ENCODE measurements at places on chromosomes 11 and 22. TPM values are rescaled to one million over a fixed set of nuclear protein-coding genes. Genes with fewer than 3 reads are reported as not detected.

The EXPH5 gene
- 6.8 TPM for total RNA-seq

DNA sequence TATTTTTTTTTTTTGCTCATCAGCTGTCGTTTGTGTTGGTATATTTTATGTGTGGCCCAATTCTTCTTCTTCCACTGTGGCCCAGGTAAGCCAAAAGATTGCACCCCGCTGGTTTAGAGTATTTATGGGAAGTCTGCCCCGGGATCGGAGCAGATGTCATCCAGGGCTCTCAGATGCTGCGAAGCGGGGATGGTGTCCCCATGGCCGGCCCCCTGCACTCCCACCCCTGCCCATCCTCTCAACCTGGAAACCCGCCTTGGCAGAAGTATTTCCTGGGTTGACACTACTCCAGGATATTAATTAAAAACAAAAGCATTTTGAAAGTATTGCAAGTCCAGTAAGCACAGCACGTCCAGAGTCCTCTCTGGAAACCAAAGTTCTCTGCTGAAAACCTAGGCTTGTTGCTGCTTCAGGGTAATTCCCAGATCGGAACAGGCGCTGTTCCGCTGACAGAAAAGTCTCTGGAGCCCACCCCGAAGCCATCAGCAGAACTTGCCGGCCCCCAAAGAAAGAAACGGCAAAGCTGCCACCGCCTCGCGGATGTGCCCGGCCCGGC lies 833 bp downstream of the SCUBE2 start:
- H3K27me3 ChIP-seq = peaks cover 75% of the 10 kb centered on the region
- no peak overlapping the region for H3K27ac ChIP-seq
- no peak for DNase-seq
- peaks cover 13% of the 10 kb centered on the region for H3K4me1 ChIP-seq
- H3K36me3 ChIP-seq = no peaks in the 10 kb centered on the region
- H3K4me3 ChIP-seq = no peak overlapping the region

The NAGA gene
- 20.0 TPM for total RNA-seq

- no peaks in the 10 kb centered on the region for H3K27me3 ChIP-seq
- peak overlapping the region; percentile 42 for H3K27ac ChIP-seq
- no peaks in the 10 kb centered on the region for H3K36me3 ChIP-seq
- H3K4me1 ChIP-seq = peaks cover 65% of the 10 kb centered on the region
- no peak overlapping the region for H3K4me3 ChIP-seq
These were observed 8.3 kb downstream of the RIN1 start for GRCh38 chr11:66328031-66328301.

DNA sequence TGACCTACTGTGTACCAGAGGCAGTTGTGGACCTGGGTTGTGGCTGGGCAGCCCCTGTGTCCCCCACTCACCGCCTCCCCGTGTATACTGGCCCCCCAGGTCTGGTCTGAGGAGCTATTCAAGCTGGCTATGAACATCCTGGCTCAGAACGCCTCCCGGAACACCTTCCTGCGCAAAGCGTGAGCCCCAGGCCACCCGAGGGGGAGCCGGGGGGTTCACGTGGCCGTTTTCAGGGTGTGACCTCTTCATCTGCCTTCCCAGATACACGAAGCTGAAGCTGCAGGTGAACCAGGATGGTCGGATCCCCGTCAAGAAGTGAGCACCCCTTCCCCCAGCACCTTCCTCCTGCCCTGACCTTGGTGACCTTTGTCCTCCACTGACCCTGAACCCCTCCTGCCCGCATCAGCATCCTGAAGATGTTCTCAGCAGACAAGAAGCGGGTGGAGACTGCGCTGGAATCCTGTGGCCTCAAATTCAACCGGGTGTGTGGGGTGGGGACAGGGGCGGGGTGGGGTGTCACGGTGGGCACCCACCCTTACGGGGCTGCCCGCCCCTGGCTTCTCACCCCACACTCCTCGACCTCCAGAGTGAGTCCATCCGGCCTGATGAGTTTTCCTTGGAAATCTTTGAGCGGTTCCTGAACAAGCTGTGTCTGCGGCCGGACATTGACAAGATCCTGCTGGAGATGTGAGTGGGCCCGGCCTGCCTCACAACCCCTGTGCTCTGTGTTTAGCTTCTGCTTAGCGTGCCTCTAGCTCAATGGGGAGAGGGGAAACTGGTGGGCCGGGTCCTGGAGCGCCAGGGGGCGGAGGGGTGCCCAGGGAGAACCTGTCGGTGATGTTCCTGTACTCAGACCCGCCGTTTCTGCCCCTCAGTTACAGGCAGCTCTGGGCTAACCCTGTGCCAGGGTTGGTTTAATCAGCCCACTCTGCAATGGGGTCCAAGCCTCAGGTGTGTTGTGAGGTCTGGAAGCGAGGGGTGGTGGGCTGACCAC lies 4.1 kb downstream of the PLCB3 start:
- H3K4me1 ChIP-seq = peaks cover 69% of the 10 kb centered on the region
- no peaks in the 10 kb centered on the region for H3K27me3 ChIP-seq
- DNase-seq = no peak
- H3K27ac ChIP-seq = no peak overlapping the region
- peaks cover 66% of the 10 kb centered on the region for H3K36me3 ChIP-seq
- no peak overlapping the region for H3K4me3 ChIP-seq

DNA sequence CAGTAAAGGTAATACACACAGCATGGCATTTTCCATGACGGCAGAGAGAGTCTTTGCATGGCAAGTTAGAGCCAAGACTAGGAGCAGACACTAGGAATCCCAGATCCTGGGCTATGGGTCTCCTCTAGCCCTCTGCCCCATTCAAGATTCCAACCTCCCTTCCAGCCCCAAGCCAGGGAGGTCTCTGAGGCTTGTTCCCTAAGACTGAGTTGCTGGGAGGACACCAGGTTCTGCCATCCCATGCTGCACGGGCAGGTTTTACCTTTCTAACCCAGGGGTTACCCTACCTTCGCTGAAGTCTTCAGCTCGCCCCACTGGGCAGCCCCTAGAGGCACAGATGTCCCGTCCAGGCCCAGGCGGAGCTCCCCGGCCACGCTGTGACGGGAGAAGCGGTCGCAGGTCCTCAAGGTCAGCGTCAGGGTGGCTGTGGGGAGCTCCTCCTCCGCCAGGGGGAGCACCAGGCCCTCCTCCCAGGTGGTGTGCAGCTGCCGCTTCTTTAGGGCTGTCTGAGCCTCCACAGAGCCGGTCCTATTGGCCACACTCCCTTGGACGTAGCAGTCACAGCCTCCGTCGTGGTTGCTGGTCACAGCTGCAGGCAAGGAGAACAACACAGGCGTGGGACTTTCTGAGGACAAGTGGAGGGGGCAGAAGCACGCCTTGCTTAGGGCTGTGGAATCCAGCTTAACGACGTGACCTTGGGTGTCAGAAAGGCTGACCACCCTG lies 33.8 kb downstream of the SYT13 start:
- H3K27ac ChIP-seq = no peak overlapping the region
- H3K4me3 ChIP-seq = no peak overlapping the region
- H3K27me3 ChIP-seq = no peaks in the 10 kb centered on the region
- H3K36me3 ChIP-seq = no peaks in the 10 kb centered on the region

The PPP2R1B gene
- total RNA-seq = 57.3 TPM

The SDHD gene
- 176 TPM for total RNA-seq

The RIMBP3B gene
- 0.55 TPM for total RNA-seq

DNA sequence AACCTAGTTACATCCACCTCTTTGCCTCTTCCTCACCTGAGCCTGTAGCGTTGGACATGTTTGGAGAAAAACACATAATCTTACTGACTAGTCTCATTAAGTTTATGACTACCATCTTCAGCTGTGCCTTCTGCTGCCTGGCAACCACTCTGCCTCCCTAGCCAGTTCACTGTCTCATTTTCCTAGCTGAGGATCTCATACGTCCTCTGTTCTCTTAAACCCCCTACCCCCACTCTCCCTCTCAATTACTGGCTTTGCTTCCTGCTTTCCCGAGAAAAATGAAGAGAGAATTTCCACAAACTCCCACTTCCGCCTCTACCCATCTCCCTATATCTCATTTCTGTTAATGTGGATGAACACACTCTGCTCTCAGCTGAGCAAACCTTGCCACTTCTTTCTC lies 239.3 kb upstream of the POU2AF2 start:
- H3K27ac ChIP-seq = no peak overlapping the region
- H3K36me3 ChIP-seq = no peaks in the 10 kb centered on the region
- H3K4me1 ChIP-seq = no peaks in the 10 kb centered on the region
- H3K4me3 ChIP-seq = no peak overlapping the region
- no peaks in the 10 kb centered on the region for H3K27me3 ChIP-seq

DNA sequence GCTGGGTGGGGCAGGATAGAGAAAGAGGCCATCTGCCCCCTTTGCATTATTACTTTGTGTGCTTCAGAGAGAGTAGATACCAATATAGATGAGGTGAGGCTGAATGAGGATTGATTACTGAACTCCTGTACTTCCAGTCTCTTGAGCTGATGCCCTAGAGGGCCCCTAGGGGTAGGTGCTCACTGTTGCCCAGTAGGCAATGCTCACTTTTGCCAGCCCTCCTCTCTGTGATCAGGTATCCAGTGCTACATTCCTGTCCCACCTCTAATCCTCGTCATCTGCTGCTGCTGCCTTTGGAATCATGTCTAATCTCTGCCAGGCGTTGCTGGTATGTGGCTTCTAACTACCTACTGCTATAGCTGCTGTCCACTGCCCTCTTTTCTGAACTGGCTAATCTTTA lies 57.2 kb downstream of the CCDC83 start:
- no peak for DNase-seq
- no peak overlapping the region for H3K27ac ChIP-seq
- H3K4me1 ChIP-seq = no peaks in the 10 kb centered on the region
- no peak overlapping the region for H3K4me3 ChIP-seq

The CELSR1 gene
- 0.04 TPM for total RNA-seq

The MISFA gene
- total RNA-seq = 6.3 TPM

- H3K4me1 ChIP-seq = no peaks in the 10 kb centered on the region
- H3K27me3 ChIP-seq = peaks cover 14% of the 10 kb centered on the region
- no peak for DNase-seq
- no peak overlapping the region for H3K27ac ChIP-seq
These were observed 32.6 kb upstream of the TOLLIP start for GRCh38 chr11:1341928-1342524.

GRCh38 chr22:49368221-49368975 lies 459.3 kb downstream of the BRD1 start:
- H3K27ac ChIP-seq = no peak overlapping the region
- DNase-seq = no peak
- H3K36me3 ChIP-seq = no peaks in the 10 kb centered on the region
- no peaks in the 10 kb centered on the region for H3K4me1 ChIP-seq
- peak overlapping the region; percentile 24 for H3K4me3 ChIP-seq

The TEX12 gene
- total RNA-seq = 0.62 TPM

The OVOL1 gene
- total RNA-seq = 0.09 TPM

The CARD18 gene
- total RNA-seq = 3.2 TPM

The SLC22A8 gene
- not detected for total RNA-seq

DNA sequence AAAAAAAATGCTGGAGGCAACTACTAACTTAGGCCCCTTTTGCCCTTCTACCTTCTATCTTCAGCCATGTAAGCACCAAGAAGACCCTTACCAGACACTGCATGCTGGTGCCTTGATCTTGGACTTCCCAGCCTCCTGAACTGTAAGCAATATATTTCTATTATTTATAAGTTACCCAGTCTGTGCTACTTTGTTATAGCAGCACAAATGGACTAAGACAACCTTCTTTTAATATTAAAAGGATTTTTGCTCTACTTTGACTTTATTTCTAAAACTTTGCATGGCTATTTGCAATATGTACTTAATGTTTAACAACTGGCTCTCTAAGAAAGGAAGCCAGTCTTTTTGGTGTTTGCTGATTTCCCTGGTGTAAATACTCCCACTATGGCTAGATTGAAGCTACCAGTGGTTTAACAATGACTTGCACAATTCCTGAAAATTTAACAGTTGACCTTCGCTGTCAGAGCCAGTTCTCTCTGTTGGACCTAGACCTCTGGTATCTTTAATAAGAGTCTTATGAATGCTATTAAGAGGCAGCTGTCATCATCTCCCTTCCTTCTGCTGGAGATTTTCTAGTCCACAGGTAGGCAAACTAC lies 25.2 kb downstream of the OR6Q1 start:
- H3K27ac ChIP-seq = no peak overlapping the region
- DNase-seq = no peak
- H3K4me1 ChIP-seq = no peaks in the 10 kb centered on the region
- H3K36me3 ChIP-seq = no peaks in the 10 kb centered on the region
- no peaks in the 10 kb centered on the region for H3K27me3 ChIP-seq

The PIK3IP1 gene
- 1.3 TPM for total RNA-seq
